G401 (cell line): ENCODE measurements at places on chromosomes 13 and 19.
A peak's percentile ranks its signal among the peaks of the same experiment; 100 is the strongest.

DNA sequence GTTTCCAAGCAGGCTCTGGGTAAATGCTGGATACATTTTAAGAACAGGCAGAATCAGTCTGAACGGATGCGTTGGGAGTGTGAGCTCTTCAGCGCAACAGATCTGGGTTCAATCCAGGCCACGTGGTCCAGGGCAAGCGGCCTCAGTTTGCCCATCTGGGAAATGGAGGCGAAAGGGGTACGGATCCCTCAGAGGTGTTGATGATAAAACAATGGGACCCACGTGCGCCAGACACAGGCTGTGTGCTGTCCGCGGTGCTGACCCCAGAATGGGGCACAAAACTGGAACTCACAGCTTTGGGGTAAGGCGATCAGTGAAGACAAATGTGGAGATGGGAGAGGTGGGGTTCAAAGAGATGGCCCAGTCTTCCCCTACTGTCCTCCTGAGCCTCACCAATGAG lies 13.1 kb upstream of the PDE4C start:
- no peak for DNase-seq

- no peak for DNase-seq
Measured at GRCh38 chr13:94952787-94953186, 240.4 kb upstream of the SOX21 start.

GRCh38 chr13:49315036-49315565 lies 67.4 kb downstream of the CDADC1 start:
- no peak for DNase-seq

DNA sequence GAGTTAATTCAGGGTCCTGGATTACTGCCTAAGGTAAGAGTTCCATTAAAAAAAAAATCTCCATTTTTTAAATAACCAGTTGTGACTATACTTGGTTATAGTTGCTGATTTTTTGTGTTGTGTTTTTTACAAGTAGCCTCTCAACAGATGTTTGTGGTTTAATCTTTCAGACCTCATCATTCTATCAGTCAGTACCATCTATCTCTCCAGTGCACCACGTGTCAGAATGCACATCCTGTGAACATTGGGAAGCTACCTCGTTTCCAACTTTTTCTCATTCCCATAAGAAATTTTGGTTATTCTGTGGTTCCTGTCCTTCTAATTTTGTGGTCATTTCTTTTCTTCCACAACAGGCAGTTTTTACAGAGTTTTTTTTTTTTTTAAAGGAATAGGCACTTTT lies 39.2 kb downstream of the WDFY2 start:
- DNase-seq: no peak

- DNase-seq: no peak
Measured at GRCh38 chr13:25231517-25231916, 55.8 kb downstream of the MTMR6 start.

GRCh38 chr13:111152844-111153243 lies 37.7 kb downstream of the ARHGEF7 start:
- peak; percentile 32 for DNase-seq

- no peak for DNase-seq
Measured at GRCh38 chr13:110697842-110698241, 8.1 kb downstream of the CARS2 start.

GRCh38 chr13:98479496-98480003 lies 97.4 kb downstream of the STK24 start:
- no peak for DNase-seq

GRCh38 chr13:59086147-59086546 lies 1077.6 kb downstream of the DIAPH3 start:
- DNase-seq: no peak

DNA sequence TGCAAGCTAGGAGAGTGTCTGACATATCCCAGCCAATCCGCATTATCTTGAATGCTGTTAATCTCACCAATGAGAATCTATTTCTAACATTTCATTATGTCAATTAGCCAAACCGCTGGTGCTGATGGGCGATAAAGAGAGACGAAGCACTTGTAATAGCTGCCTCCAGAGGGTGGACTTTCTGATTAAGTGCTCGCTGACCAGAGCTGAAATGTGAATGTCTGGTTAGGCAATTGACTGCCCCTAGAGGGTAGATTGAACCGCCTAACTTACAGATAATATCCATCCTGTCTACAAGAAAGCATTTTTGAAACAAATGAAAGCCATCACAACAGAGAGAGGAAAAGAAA lies 552 bp upstream of the GRWD1 start:
- DNase-seq: no peak

DNA sequence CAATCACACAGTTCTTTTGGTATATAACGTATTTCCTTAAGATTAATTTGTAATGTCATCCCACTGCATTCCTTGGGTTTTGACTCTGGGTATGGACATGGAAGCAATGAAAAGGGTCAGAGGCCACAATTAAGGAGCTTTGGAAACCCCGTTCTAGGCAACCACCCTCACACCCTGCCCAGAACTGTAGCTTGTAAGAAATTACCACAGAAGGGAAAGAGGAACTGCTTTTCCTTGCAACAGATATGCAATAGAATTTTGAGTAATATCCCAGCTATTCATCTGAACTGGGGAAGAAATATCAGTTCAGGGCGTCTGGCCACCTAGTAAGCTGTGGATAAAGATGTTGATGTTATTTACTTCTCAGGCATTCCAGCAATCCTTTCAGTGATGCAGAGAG lies 985 bp upstream of the CLC start:
- no peak for DNase-seq

- DNase-seq: no peak
Measured at GRCh38 chr19:46546194-46546896, 50.7 kb upstream of the PNMA8B start.

DNA sequence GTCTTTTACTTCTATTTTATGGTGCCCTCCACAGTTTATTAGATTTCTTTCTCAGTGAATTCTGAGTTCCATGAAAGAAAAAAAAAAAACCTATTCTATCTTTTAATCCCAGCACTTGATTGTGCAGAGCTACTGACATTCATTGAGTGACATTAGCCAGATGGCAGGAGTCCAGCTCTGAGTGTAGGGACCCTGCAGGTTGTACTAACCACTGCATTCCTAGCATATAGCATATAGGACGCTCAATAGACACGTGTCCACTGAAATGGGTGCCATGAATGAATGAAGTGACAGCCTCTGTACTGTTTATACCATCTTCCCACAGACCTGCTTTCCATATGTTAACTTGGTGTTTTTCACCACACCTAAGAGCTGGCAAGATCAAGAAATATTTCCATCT lies 206.3 kb downstream of the RAP2A start:
- no peak for DNase-seq

DNA sequence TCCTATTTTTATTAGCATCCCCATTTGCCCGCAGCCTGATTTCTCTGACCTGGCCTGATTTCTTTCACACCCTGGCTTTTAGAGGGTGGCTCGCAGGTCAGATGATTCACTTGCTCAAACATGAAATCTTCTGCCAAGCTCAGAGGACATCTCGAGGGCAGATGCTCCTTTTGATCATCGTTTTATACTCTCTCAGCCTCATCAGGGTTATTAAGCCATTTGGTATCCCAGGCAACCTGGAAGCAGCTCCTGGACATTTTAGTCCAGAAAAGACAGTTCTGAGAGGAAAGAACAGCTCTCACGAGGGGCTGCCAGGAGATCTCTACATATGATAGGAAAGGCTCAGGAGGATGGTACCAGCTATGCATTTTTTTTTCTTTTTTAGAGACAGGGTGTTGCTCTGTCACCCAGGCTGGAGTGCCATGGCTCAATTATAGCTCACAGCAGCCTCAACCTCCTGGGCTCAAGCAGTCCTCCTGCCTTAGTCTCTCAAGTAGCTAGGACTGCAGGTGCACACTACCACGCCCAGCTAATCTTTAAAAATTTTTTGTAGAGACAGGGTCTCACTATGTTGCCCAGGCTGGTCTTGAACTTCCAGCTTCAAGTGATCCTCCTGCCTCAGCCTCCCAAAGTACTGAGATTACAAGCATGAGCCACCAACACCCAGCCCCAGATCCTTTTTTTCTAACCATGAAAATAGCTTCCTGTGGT lies 165.4 kb downstream of the KATNAL1 start:
- no peak for DNase-seq
